ENCODE measurements at places on chromosomes 6 and 20.

- DNase-seq = no peak
These were observed 1.2 kb downstream of the ARFGAP1 start for GRCh38 chr20:63273635-63274380.

DNA sequence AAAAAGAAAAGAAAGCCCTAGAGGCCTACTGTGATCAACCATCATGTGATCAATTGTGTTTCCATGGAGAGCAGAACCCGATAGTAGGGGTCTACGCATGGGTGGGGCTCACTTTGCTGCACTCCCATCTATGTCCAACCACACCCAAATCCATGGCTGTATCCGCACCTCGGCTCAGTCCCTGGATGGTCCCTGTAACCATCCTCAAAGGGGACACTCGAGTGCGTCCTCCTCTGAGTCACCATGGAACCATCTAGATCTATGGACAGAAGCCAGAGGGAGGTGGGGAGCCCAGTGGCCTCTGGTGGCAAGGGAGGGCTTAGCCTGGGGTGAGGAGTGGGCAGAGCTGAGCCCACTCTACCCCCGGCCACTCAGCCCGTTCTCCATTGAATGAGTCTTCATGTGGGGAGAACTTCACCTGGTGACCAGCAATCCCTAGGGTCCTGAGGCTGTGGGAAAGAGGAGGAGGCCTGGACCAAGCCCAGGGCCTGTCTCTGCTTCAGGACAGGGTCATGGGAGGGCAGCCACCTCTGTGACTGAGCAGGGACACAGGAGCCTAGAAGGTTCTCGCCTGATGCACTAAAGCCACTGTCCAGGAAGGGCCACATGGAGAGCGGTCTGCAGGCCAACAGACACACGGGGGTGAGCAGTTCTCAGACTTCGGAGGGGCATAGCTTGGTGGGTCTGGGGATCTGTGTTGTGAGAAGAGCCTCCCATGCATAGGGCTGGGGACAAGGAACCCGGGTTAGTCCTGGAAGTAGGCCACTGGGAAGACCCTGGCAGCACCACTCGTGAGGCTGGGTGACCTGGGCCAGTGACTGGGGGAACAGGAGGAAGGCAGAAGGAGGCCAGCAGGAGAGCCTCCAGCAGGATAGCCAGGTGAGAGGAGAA is 19.3 kb downstream of the RAET1L start:
- no peak for DNase-seq

GRCh38 chr6:165178056-165178455 is 131.3 kb downstream of the C6orf118 start:
- DNase-seq = peak; percentile 14

DNA sequence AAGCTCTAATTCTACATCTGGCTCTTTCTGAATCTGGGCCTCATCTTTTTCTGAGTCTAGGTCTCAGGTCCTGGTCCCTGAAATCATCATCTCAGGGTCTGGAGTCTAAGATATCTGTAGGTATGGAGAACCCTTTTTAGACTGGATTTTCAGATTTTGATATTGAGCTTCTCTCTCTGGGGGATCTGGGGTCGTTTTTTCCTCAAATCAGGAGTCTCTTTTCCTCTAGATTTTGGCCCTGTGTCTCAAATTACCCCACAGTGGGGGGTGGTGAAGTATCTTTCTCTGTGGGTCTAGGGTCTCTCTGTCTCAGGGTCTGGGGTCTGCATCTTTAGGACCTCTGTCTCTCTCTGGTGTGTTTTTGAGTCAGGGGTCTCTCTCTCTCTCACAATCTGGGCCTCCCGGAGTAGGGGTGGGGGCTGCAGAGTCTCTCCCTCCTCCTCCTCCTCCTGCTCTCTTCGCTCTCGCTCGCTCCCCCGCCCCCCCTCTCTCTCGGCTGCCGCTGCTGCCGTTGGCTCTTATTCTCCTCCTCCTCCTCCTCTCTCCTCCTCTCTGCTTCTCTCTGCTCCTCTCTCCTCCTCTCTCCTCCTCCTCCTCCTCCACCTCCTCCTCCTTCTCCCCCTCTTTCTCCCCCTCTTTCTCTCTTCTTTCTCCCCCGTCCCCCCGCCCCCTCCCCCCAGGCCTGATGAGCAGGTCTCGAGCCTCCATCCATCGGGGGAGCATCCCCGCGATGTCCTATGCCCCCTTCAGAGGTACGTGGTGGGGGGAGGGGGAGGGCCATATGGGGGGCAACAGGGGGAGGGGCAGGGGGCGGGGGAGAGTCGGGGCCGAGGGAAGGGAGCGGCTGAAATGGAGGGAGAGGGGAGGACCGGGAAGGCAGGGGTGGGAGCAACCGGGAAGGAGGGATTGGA is at the start of gene SYNGAP1:
TSS of gene SYNGAP1 (plus strand) at position 486 of the 911 bp plus-strand sequence. CDS start at position 686, 200 bp downstream.
- peak; percentile 79 for DNase-seq

GRCh38 chr6:114564302-114564933 is 221.6 kb upstream of the HS3ST5 start:
- no peak for DNase-seq

- no peak for DNase-seq
These were observed 263.8 kb upstream of the FOXQ1 start for GRCh38 chr6:1047981-1048541.

DNA sequence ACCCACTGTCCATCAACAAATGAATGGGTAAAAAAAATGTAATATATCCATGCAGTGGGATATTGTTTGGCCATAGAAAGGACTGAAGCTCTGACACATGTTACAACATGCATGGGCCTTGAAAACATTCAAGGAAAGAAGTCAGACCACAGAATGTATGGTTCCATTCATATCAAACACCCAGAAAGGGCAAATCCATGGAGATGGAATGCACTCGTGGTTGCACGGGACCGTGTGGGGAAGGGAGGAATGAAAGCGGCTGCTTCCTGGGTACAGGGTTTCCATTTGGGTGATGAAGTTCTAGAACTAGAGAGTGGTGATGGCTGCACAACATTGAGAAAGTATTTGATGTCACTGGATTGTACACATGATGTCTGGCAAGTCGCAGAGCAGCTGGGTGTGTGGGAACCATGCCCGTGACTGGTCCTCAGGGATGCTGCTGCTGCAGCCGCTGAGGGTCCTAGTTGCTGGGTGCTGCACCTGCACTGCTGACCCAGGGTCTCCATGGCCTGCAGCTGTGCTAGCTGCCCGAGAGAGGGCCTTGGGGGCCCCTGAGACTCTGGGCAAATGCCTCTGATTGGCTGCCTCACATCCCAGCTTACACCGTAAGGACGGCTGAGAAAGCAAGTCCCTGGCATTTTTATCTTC is 220.3 kb downstream of the NRN1 start:
- DNase-seq = peak; percentile 31

- DNase-seq = no peak
These were observed 2.7 kb downstream of the RIMS4 start for GRCh38 chr20:44807684-44808056.

GRCh38 chr6:143961886-143962878 is 45.9 kb downstream of the PLAGL1 start:
- DNase-seq = peak; percentile 85

DNA sequence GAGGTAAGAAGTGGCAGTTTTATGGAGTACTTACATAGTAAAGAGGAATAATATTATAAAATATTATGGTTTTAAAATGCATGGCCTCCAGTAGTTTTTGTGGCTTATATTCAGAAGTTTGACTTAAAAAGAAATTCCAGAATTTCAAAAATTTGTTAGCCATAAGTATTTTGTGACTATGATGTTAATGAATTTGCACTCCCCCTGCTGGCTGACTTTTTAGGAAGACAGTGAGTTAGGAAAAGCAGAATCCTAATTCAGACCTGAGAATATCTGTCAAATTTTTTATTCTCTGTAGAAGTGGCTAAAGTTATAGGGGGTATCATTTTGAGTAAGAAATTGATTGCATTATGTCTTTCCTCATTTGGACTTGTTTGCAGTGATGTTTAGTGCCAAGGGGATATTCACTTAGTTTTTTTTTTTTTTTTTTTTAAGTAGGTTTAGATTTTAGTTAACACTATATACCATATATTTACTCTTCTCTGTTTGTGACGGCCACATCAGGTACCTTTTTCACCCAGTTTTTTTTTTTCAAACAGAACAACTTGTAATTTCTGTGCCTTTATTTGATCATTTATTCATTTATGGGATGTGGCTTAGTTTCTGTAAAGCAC is 40.8 kb downstream of the ZFAND3 start:
- DNase-seq = peak; percentile 27

GRCh38 chr6:118656847-118657451 is 5.6 kb upstream of the CEP85L start:
- no peak for DNase-seq

- DNase-seq = no peak
These were observed 652.3 kb downstream of the EPHA7 start for GRCh38 chr6:92767101-92767500.

DNA sequence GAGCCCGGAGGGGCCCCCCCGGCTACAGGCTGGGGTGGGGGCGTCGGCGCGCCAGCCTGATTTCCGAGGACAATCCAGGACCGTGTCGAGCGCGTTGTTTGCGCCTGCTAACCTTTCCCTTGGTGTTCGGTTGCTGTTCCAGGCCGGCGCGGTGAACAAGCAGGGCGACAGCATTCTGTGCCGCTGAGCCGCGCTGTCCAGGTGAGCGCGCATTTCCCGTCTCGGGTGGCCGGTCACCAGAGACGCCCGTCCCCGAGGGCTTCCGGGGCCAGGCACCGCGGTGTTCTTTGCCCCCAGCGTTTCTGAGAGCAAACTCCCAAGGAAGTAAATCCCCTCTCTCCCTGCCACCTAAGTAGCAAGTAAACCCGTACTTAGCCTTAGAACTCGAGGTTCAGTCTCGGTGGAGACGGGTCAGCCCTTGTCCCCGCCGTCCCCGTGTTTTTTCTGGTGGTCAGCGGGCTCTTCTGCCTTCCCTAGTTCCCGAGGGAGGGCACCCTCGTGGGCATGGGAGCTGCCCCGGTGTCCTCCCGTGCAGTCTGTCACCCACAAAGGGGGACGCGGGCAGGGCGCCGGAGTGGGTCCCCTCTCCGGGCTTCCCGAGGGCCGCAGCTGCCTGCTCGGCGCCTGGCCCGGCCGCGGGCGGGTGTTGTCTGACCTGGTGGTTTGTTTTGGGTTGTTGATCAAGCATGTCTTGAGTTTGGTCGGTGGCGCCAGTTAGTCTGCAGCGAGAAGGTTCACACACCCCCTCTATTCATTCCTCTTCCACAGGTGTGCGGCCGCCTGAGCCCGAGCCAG is 1.5 kb downstream of the ID4 start:
- DNase-seq = peak; percentile 25

DNA sequence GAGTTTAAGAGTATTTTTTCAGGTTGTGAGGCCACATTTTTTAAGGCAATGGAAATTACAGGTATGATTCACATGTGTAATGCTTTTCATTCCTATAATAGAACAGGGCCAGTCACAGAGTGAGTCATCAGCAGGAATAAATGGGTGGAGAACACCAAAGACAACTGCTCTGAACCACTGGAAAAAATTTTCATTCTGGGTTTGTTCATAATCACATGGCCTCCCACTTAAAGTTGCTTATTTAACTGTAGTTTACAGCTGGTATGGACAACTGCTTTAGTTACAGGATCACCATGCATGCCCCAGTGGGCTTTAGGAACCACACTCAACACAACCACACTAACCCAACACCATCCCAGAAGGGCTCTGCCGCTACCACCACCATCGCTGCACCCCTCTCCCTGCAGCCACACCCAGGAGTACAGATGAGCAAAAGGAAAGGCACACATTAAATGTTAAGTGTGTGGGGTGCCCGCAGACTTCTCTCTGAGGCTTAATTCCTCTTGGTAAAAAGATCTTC is 107.0 kb upstream of the DST start:
- DNase-seq = no peak

DNA sequence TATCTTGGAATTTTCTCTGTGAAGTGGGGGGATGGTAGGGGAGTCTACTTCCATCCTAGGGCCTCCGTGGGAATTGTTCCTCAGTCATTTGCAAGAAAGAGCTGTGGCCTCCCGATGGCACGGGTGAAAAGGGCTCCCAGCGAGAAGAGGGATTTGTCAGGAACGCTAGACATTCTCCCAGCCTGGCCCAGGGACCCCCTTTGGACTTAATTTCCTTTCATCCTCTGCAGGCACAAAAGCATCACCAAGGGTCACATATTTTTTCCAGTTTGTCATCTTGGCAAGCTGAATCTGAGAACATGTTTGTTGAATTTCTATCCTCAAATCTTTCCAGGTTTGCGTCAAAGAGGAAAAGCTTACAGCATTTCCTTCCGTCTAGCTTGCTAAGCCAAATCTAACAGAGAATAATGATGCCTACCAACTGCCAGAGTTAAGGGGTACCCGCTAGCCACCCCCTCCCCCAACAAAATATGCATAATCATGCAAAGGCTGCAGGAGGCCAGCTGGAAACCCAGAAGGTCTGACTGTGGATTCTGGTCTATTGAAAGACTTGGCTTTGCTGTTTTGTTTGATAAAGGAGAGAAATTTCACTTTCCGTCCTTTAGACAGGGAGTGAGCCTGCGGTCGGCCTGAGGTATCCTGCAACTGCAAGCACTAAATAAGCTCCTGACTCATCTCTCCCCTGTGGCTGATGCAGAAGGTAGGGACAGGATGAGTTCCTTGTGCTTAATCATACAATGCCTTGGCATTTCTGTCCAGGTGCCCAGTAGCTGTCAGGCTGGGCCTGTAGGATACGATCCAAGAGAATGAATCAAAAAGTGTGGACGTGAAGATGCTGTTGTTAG is 23.1 kb downstream of the PSMG4 start:
- peak; percentile 74 for DNase-seq

DNA sequence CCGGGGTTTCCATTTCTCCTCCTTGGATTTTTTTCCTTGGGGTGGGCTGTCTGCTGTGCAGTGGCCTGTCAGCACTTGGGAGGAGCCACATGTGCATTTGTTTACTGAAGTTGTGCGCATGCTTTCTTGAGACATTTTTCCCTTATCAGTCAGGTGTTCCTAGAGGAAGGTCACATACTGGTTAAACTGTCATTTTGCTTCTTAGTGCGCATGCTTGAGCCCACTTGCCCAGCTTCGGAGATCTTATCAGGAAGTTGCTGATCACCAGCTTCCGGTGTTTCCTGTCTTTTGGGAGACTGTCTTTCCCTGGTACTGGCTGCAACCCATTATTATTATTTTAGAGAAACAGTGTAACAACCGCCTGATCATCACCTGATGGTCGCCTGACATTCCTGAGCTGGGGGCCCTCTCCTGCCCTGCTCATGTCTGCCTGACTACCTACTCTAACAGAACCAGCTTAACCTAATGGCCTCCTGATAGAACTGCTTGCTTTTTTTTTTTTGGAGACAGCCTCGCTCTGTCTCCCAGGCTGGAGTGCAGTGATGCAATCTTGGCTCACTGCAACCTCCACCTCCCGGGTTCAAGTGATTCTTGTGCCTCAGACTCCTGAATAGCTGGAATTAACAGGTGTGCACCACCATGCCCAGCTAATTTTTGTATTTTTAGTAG is 378 bp upstream of the ERVFRD-1 start:
- DNase-seq = no peak

- DNase-seq = no peak
These were observed 137.6 kb downstream of the CLIC5 start for GRCh38 chr6:45877970-45878590.

GRCh38 chr6:7242835-7243178 is 70.2 kb downstream of the SSR1 start:
- no peak for DNase-seq

DNA sequence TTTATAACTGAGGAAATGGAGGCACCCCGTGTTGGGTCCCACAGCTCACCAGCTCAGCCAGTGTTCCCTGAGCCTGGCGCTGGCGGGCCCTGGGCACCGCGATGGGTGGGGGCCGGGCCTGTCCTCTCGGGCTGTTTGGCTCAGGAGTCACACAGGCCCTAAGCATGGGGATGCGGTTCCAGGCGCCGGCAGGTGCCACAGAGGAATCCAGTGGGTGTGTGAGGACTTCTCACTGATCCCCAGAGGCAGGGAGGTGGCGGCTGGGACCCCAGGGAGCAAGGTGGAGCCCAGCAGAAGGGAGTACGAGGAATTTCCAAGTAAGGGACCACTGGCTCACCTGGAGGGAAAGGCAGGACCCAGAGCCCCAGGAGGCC is 57.5 kb downstream of the IRF4 start:
- DNase-seq = no peak

- DNase-seq = peak; percentile 69
These were observed 18.3 kb downstream of the MRPS18A start for GRCh38 chr6:43669050-43669921.

All from muscle of back (tissue), 13 donors.